ENCODE measurements at places on chromosomes 7 and 10. TPM values are rescaled to one million over a fixed set of nuclear protein-coding genes. Genes with fewer than 3 reads are reported as not detected.
A peak's percentile ranks its signal among the peaks of the same experiment; 100 is the strongest.

GPR85 gene
- total RNA-seq = 0.46 TPM

CUBN gene
- 4.6 TPM for total RNA-seq

- DNase-seq = no peak
Observed at GRCh38 chr10:108411894-108412293, 1247.4 kb upstream of the SORCS1 start.

- DNase-seq = no peak
Observed at GRCh38 chr7:7231865-7232264, 49.5 kb downstream of the C1GALT1 start.

GRCh38 chr10:60262647-60263126, 127.0 kb downstream of the ANK3 start:
- DNase-seq = no peak

GRCh38 chr7:127382301-127383085, 10.0 kb downstream of the ZNF800 start:
- no peak for DNase-seq

DNA sequence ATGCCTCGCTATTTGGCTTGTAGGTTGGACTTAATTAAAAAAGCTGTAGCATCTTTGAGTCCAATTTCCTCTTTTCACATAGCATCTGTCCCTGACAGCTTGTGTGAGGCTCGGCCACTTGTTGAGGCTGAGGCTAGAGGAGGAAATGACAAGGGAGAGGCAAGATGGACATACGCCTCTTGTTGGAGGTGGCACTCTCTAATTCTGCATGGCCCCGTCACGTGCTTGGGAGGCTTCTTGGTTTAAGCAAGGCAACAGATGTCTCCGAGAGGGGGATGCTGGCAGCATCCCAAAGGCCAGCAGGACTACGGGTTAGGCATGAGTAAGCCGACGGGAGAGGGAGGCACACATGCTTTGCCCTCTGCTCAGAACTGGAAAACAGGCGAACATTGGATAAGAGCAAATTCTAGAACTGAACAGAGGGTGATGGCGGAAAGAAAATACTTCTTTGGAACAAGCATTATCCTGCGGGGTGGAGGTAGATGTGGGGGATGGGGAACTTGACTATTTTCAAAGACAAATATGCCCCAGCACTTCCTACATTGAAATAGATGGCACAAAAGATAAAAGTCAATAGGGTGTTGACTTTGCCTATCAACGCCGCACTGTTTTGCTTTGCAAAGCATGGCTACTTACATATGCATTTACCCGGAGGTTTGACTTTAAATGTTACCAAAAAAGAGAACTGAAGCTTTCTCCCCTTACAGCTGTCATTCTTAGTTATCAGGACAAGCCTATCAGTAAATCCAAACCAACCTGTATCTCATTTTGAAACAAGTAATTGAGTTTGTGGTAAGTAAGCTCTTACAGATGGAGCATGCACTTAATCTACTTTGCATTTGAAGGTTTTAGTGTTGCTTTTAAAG, 94.8 kb downstream of the CHN2 start:
- DNase-seq = no peak

DNA sequence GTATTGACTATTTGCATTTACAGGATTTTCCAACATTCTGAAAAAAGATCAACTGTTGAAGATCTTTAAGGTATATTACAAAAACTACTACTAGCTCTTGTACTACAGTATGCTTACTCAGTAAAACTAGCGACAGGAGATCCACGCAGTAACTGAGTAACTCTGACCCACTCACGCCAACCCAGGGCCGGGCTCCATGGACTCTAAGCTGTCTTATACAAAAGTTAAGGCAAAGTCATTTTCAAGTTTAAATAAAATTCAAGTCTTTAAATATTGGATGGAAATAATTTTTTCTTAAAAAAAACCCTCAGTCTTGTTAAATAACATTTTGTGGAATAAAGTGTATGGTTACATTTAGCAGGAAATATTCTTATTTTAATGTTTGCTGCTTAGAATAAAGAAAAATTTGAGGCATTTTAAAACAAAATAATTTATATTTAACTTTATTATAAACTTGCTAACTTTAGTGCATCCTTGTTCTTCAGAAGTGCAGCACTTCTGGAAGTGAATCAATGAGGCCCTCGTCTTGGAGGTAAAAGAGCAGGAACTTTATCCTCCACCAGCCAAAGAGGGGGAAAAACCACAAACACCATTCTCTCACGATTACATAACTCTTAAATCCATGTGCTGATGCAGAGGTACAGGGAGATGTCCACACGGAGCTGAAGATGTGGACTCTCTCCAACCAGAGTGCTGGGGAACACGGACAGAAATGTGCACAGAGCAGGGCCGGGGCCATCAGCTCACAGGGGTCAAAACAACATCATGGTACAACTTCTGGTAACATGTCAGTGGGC, 119.9 kb downstream of the LARP4B start:
- DNase-seq = peak; percentile 90

GRCh38 chr10:132836832-132837540, 51.0 kb upstream of the NKX6-2 start:
- no peak for DNase-seq

DNA sequence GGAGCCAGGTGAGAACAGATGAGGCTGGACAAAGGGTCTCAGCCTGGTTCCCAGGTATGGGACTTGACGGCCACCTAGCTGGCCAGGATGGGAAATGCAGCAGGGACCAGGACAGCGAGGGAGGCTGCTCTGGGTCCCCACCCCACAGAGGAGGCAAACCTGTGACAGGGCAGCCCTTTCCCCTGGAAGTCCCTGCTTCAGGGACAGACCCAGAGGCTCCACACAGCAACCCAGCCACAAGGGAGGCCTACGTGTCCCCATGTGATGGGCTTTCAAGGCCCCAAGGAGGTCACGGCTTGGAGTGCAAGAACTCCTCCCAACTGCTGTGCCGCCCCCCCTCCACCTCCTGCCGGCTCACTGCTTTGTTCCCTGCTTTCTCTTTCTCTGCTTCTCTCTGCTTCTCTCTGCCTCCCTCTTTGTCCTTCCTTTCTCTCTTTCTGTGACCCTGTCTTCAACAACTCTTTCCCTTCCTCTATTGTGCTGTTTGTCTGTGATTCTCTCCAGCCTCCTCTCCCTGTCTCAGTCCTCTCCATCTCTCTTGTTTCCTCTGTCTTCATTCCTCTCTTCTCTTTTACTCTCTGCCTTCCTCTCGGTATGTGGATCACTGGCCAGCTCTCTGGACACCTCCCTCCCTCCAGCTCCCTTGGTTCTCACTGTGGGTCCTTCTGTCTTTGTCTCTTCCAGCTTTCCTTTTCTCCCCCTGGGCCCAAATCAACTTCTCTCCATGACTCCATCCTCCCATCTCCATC, 9.6 kb upstream of the EIF5AL1 start:
- DNase-seq = no peak

DNA sequence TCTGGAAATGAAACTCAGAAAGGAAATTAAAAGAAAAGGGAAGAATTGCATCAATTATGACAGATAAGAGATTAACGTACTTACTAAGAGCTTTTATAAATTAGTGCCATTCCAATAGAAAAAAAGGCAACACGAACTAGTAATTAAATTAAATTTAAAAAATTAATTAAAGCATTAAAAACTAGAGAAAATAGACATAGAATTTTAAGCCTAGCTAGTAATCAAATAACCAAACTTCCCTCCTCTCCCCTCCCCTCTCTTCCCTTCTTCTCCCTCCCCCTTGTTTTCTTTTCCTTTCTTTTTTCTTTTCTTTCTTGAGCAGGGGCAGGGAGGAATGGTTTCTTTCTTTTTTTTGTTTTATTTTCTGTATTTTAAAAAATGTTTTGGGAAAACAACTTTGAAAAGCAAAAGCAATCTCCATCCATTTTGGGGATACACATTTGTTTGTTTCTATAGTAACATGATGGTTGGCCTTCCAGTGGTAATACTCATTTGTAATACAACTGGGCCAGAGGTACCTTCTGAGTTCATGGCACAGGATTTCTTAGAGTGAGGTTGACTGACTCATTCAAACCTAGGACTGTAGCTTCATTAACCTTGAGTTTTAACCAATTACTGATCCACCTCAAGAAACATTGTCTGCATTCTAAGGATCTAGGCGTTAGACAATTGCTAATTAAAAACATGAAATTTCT, 132.6 kb downstream of the ST7 start:
- no peak for DNase-seq
